ENCODE measurements at places on chromosomes 2 and 18.
A peak's percentile ranks its signal among the peaks of the same experiment; 100 is the strongest.

GRCh38 chr2:171434013-171434989 lies at the start of gene DCAF17:
Gene DCAF17 (plus strand): TSS chr2:171434226. CDS start chr2:171434578, 352 bp downstream.
- peak; percentile 98 for DNase-seq

- no peak for DNase-seq
Observed at GRCh38 chr18:68394705-68395104, 320.2 kb downstream of the TMX3 start.

DNA sequence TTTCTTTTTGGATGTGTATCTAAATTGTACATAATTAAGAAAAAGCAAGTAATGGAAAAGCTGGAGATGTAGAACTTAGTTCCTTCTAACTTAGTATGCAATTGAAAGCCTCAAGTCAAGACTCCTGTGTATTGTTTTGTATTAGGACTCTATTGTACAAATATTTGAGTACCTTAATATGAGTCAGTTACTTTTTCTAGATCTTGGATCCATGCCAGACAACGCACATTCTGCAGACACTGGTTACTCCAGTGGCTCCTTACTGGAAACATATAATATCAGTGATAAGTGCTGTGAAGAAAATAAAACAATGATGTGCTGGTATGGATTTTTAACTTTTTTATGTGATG lies 1.5 kb downstream of the SLC39A10 start:
- no peak for DNase-seq

DNA sequence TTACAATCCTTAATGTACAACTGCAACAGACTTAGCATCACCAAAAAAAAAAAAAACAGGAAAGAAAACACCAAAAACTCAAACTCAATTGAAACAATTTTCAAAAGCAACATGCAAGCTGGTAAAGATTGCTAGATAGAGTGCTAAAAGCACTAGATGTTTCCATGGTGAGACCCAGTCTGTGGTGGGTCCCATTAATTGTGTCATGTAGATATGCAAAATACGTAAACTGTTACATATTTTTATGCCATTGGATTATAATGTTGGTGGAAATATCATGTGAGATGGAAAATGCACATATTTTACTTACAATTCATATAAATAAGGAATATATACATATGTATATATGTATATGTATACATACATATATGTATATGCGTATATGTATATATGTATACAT lies 30.5 kb downstream of the CSRNP3 start:
- no peak for DNase-seq

DNA sequence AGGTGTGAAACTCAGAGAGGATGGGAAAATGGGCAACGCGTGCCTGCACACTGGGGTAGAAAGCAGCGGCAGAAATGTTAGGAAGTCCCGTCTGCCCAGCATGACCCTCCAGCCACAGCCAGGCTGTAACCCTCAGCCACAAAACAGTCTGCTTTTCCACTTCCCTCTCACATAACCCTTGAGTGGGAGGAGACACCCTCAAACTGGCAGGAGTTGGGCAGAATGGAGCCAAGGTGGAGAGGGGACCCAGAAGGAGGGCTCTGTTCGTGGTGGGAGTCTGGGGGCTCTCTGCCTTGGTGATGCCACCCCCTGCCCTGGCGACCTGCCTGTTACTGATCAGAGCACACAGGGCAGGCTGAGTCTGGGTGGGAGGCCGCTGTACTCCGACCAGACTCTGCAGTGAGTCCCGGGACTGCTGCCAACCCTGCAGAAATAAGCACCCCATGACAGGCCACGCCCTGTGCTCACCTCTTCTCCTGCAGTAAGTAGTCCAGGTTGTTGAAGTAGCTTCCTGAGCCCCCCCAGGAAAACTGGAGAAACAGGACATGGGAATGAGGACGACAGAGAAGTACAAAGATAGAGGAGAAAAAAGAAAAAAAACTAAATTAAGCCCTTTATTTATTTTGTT lies 16.0 kb downstream of the FAM178B start:
- no peak for DNase-seq

GRCh38 chr18:50726960-50727589 lies 92.7 kb downstream of the MRO start:
- no peak for DNase-seq

DNA sequence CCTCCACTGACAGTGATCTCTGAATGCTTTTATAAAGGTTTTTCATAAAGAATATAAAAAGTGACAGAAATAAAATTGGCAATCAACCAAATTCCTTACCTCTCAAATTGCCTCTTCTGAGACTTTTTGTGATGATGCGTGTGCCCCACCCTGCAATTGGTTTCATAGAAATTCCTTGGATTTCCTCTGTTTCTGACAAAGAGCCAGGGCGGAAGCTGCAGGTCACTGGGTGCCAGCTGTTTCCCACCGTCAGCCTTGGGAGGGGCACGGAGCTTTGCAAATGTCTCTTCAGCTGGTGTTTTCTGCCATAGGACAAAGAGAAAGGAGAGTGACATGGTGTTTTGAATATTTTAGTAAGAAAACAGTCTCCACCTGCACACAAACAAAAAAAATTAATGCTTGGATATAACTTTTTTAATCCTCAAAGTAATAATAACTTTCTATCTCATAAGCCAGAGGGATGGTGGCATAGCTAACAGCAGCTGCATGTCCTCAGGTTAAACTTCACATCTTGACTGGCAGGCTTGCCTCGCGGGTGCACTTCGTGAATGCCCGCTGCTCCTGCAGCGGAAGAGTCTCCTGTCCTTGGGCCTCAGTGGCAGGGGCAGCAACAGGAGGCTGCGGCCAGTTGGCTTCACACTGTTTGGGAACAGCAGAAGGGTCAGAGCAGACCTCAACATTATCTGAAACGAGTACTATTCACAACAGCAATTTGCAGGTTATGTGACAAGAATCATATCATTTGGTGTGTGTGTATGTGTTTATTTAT lies 24.7 kb downstream of the AGAP1 start:
- no peak for DNase-seq
